Hematopoietic multipotent progenitor cell (in vitro differentiated cells): ENCODE measurements at places on chromosomes 5 and 9. TPM values are rescaled to one million over a fixed set of nuclear protein-coding genes. Genes with fewer than 3 reads are reported as not detected.

CDH10 gene
- under 0.01 TPM for total RNA-seq

ENTREP1 gene
- under 0.01 TPM for total RNA-seq

SOX30 gene
- total RNA-seq, result under 0.01 TPM

SLC46A2 gene
- total RNA-seq, result under 0.01 TPM

ADAMTS12 gene
- not detected for total RNA-seq

COL27A1 gene
- 0.27 TPM for total RNA-seq

CLTA gene
- total RNA-seq, result 149 TPM

FAT2 gene
- total RNA-seq, result under 0.01 TPM

LIFR gene
- total RNA-seq, result under 0.01 TPM

IL9 gene
- total RNA-seq, result not detected

PNPLA7 gene
- 11.6 TPM for total RNA-seq

AQP7 gene
- total RNA-seq, result not detected

CATSPER3 gene
- total RNA-seq, result 0.27 TPM

FAM78A gene
- 70.3 TPM for total RNA-seq

RAI14 gene
- total RNA-seq, result 0.54 TPM

DNAH5 gene
- total RNA-seq, result 0.27 TPM

PCDHB10 gene
- total RNA-seq, result under 0.01 TPM

C8G gene
- total RNA-seq, result 0.81 TPM

TAF11L7 gene
- not detected for total RNA-seq

ALDH1B1 gene
- 15.9 TPM for total RNA-seq

VCAN gene
- 5.4 TPM for total RNA-seq

TGFBI gene
- total RNA-seq, result 2.2 TPM
